ENCODE measurements at places on chromosomes 7 and 10.

- DNase-seq, result no peak
Observed at GRCh38 chr10:100655760-100656421, 89.5 kb upstream of the PAX2 start.

DNA sequence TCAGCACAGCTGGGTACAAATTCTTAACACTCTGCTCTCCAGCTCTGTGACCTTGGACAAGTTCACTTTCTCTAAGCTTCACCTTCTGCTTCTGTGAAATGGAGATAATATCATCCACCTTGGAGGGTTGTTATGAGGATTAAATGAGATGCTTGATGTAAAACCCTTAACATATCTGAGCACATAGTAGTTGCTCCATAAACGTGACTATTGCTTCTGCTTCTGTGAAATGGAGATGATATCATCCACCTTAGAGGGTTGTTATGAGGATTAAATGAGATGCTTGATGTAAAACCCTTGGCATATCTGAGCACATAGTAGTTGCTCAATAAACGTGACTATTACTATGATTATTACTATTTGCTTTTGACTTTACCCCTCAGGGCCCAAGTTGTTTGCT is 14.6 kb downstream of the EPHB6 start:
- DNase-seq, result no peak

DNA sequence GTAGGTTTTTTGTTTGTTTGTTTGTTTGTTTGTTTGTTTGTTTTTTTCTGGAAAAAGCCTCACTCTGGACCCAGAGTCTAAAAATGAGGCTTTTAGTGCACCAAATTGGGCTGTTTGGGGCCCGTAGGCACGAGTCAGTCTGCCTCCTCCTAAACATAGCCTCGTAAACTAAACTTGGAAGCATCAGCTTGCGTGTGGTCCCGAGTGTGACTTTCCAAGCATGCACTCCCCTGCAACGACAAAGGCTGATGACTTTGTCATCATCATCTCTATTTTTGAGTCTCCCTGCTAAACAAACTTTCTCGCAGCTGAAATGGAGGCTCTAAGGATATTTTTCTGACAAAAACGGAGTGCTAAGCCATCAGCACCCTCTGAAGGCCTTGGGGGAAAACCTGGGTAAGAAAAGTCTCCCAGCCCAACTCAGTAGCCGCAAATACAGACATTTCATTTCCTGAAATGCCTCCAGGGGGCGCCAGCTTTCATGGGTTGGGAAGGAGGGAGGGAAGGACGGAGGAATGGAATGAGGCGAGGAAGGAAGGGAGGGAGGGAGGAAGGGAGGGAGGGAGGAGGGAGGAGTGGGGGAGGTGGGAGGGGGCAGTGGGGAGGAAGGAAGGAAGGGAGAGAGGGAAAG is 245.9 kb downstream of the KCNMA1 start:
- DNase-seq, result peak; percentile 85

DNA sequence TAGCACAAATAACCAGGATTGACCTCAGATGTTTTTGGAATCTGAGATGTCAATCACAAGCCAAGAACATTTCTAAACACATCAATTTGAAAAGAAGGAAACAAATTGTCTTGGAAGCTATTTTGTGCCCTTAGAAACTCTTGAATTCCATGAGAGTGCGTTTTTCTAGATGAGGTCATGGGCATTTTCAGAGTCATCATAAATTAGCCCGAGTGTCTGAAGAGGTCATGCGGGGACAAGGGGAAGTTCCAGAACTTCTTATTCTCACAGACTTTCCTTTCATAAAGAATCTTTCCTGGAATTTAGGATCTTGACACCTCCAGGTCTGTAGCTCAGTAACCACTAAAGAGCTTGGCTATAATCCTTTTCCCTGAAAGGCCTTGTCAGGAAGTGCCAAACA is 28.2 kb downstream of the IL2RA start:
- no peak for DNase-seq

DNA sequence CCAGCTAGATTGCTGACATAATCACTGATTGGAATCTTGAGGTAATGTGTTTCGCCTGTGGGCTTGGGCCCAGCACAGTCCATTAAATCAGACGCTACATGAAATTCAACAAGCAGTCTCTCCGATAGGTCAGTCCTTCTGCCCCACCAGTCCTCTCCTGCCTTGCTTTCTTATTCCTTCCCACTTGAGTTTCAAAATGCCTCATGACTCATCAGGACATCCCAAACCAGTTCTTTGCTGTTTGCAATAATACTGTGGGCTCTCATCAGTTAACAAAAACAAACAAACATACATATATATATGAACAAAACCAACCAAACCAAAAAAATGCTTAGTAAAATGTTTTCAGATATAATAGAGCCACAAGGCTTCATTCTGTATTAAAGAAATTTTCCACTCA is 599.0 kb downstream of the SORCS1 start:
- DNase-seq, result no peak

DNA sequence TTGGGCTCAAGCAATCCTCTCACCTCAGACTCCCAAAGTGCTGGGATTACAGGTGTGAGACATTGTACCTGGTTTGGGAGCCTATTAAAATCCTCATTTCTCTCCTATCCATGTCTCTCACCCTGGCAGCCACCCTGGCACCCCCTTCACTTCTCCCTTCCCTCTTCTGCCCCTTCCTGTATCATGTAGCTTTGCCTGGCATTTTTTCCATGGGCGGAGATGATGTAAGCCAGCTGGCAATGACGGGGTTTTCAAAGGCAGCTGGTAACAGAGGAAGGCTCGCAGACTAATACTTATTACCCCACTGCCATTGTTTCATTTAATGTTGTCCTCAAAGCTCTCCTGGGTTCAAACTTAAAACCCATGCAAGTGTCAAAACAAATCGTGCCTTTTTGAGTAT is 61.9 kb downstream of the RGS10 start:
- peak; percentile 75 for DNase-seq

DNA sequence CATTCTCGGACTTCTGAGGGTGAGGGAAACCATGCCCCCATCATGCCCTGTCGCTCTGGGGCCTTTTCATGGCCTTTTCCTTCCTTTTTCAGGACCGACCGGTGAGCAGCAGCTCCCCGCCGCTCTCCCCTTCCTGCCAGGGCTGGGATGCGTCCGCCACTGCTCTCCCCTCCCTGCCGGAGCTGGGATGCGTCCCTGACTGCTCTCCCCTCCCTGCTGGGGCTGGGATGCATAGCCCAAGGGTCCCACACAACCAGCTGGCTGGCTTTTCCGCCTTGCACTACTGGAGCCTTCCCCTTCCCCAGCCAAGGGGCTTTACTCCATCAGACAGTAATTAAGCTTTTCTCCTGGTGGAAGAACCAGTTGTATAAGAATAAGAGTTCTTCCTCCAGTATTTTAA is 129.7 kb upstream of the COBL start:
- no peak for DNase-seq

DNA sequence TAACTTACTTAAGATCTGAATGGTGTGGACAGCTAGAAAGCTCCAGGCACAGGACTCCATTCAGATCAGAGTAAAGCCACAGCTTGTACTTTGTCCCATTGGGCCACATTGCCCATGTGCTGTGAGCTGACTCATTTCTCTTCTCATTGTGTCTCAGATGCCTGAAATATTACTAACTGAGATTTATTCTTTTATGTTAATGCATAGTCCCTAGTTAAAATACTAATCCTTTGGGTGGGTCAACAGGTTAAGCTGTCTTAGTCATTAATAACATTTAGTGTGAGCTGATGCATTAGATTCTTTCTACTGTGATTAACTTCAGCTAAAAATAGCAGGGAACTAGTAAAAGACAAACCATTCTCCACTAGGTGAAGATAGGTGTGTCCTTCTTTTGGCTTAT is 104.7 kb upstream of the ARMC3 start:
- no peak for DNase-seq

GRCh38 chr7:10205696-10206095 is 768.0 kb upstream of the PHF14 start:
- no peak for DNase-seq

DNA sequence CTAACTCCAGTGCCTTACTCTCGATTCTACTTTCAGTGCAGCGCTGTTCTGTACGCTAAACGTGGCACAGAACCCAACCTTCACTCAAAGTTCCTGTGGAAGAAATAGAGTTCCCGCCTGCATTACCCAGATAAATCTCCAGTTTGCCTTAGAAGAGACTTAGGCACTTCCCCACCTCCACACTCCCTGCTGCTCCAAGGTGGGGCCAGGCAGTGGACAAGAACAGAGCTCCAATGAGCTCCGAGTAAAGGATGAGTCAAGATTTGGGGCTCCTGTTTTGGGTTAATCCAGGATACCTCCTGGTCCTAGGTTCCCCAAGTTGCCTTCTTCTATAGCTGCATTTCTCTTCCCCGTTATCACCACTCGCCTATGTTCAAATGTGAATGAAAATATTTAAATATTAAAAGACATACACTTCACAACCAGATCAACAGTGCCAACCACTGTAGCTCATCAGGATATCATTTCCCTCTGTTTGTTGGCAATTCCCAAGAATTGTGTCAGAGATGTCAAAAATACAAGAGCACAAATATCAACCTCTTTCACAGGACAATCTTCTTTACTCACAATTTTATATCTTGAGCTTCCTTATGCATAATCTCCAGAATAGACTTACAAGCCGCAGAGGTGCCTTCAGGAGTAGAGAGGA is 48.0 kb downstream of the MALSU1 start:
- no peak for DNase-seq

- DNase-seq, result no peak
Observed at GRCh38 chr7:106693677-106694353, 32.9 kb upstream of the CCDC71L start.

- DNase-seq, result no peak
Observed at GRCh38 chr7:23214938-23215337, 31.6 kb upstream of the GPNMB start.

DNA sequence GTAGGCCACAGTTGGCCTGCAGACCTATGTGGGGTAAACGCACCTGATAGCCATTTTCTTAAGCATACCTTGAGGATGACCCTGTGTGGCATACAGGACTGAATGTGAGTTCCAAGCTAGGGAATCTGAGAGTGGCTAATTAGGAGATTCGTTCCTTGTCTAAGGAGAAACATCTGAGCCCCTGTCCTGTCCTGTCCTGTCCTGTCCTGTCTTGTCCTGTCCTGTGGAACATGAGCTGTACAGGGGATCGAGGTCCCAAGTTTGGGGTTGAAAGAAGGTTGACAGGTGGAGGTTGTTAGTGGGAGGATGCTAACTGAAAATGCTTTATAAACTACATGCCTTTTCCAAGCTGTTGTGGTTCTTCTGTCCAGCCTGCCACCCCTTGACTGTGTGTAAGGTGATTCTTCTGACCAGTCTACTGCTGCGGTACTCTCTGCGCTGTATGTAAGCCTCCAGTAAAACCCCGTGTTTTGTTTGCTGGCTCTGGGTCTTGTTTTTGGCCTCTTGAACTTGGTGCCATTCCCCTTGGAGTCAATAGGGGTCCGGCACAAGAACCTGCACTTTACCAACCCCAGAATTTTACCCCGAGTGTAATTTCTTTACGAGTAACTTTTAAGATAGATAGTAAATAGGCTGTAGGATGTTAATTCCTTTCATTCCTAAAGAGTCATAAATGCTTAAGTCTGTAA is 26.4 kb downstream of the ZNRF2 start:
- no peak for DNase-seq

DNA sequence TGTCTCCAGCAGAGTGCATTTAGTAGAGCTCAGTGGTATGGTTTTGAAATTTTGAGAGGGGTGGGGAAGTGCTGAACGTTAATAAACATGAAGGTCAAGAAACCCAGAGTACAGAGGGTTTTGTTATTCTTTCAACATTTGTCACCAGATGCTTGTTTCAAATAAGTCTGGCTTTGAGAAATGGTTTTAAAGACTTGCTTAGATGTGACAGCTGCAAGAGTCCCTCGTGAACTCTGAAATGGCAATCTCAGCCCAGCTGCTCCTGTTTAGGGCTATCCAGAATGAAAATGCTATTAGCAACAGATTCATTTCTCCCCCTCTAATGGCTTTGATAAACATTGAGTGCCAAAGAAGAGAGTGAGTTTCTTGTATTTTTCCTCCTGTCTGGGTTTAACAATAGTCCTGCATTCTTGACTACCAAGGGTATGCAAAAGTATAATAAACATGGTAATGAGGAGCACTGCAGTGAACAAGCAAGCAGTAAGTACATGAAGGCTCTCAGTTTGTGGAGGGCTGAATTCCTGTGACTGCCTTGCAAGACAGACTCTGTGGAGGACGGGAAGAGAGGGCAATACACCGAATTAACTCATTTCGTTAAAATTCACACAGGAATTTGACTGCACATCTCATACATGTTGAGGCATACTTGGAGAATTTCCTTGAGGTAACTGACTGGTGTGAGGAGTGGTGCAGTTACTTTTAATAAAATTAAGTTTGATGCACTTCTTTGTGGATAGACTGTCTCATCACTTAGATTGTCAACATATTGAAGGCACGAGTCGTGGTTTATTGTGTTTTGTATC is 490.9 kb downstream of the REEP3 start:
- DNase-seq, result peak; percentile 60

DNA sequence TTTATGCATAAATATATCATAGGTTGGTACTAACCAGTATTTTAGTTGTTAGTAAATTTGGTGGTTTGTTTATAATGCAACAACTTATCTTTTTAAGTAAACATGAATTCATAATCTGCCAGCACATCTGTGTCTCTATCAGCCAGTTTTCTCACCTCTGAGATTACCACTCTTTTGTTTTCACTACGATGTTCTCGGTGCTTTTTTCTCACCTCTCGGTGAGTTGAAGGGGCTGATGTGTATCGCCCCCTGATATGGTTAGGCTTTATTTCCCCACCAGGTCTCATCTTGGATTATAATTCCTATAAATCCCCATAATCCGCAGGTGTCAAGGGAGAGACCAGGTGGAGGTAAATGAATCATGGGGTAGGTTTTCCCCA is 114.1 kb downstream of the CAMK1D start:
- DNase-seq, result no peak

GRCh38 chr7:85573844-85574243 is 387.0 kb upstream of the SEMA3D start:
- DNase-seq, result no peak

DNA sequence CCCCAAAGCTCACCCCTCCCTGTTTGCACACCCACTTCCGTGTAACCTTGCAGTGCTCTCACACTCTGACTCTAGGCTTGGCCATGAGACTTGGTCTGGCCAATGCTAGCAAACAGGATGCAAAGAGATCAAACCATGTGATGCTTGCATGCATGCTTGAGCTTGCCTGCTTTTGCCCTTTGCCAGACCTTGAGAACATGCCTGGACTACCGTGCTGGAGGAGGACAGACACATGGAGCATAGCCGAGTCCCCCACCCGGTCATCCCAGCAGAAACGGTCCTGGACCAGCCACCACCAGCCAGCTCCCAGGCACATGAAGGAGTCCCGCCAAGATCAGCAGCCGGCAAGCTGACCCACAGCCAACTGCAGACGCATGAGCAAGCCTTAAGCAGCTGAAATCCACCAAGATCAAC is 23.4 kb downstream of the PYROXD2 start:
- DNase-seq, result no peak

GRCh38 chr7:34211018-34211417 is 305.7 kb downstream of the BMPER start:
- DNase-seq, result no peak

Measured in right hindlimb (tissue), 1 donor.